Retina (tissue), 1 donor: ENCODE measurements at places on chromosomes 12 and 14.

- DNase-seq, result no peak
Measured at GRCh38 chr12:2607881-2608607, 186.7 kb upstream of the FKBP4 start.

DNA sequence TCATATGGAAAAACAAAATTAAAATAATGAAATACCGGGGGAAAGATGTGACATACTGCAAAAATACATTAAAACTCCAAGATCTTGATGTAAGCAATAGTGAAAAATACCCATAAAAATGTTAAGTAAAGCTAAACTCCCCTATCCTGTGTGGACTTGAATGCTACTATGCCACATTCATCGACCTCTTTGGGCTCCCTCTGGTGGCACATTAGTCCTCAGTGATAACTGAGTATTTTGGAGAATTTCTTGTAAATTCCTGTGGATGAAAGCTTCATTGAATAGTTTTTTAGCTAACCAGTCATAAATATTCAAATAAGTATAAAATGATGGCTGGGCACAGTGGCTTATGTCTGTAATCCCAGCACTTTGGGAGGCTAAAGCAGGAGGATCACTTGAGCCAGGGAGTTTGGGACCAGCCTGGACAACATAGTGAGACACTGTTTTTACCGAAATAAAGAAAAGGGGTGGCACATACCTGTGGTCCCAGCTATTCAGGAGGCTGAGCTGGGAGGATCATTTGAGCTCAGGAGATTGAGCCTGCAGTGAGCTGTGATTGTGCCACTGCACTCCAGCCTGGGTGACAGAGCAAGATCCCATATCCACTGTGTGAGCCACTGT is 42.4 kb upstream of the SGPP1 start:
- DNase-seq, result no peak

DNA sequence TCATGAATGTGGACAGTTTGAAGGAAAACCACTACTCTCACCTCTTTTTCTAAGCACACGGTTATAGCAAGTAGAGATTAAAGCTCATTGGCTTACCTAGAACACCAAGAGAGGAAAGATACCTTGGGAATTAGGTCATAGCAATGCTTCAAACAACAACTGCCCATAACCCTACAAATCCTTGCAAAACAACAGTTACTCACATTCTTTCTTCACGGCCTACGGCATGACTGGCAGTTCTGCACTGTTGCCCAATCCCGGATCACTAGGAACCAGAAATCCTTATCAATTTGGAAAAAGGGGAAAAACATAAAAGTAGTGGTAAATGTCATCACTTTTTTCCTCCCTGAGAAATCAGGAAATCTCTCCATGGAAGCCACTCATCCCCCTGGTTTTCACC is 9.6 kb upstream of the ISM2 start:
- no peak for DNase-seq

- no peak for DNase-seq
Measured at GRCh38 chr14:24260026-24260779, 2.8 kb downstream of the TGM1 start.

- DNase-seq, result no peak
Measured at GRCh38 chr14:69428289-69428998, 30.0 kb downstream of the SLC39A9 start.

GRCh38 chr14:68718023-68718990 is 74.6 kb downstream of the ZFP36L1 start:
- DNase-seq, result no peak

GRCh38 chr14:101010293-101010692 is 106.8 kb upstream of the RTL1 start:
- DNase-seq, result no peak

DNA sequence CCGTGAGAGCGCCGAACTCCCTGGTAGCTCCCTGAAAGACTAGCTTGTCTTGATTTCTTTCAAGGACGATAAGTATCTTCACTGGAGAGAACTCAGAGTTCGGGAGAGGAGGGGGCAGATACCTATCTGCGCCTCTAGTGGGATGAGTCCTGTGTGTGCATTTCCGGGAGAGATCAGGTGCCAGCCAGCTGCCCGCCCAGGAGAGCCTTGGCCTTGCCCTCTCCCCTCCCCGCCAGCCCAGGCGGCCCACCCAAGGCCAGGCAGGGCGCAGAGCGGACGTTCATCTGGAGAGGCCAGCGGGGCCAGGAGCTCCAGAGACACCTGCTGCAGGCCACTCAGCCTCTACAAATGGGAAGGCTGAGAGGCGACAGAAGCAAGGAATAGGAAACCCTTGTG is 1.0 kb downstream of the CD9 start:
- no peak for DNase-seq

GRCh38 chr12:50120953-50121352 is 8.9 kb downstream of the COX14 start:
- DNase-seq, result no peak

DNA sequence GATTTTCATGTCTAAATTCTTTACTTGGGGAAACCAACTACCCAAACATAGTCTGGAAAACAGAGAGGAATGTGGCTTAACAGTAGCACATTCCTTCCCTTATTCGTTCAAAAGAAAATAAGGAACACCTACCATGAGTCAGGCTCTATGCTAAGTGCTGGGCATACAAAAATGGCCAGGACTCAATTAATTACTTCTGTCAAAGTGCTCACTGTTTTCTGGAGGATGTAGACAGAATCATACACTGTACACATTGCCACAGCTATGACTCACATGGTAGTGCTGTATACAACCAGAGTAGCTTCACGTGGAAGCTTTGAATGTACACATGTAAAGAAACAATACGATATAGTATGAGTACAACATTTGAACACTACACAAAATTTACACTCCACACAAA is 50.1 kb downstream of the SLC25A21 start:
- no peak for DNase-seq

- no peak for DNase-seq
Measured at GRCh38 chr14:75518625-75519024, 3.6 kb upstream of the BATF start.

DNA sequence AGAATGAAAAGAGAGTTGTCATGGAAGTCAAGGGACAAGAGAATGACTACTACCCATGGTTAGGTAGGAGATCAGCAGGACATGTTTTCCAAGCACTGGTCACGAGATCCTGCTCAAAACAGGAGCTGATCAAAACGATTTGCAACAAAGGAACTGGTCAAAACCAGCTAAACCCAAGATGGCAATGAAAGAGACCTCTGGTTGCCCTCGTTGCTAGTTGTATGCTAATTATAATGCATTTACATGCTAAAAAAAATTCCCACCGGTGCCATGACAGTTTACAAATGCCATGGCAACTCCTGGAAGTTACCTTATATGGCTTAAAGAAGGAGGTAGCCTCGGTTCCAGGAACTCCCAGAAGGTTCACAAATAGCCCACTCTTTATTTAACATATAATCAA is 95.0 kb upstream of the OTX2 start:
- no peak for DNase-seq

- DNase-seq, result no peak
Measured at GRCh38 chr14:92105893-92106142, 564 bp downstream of the ATXN3 start.

DNA sequence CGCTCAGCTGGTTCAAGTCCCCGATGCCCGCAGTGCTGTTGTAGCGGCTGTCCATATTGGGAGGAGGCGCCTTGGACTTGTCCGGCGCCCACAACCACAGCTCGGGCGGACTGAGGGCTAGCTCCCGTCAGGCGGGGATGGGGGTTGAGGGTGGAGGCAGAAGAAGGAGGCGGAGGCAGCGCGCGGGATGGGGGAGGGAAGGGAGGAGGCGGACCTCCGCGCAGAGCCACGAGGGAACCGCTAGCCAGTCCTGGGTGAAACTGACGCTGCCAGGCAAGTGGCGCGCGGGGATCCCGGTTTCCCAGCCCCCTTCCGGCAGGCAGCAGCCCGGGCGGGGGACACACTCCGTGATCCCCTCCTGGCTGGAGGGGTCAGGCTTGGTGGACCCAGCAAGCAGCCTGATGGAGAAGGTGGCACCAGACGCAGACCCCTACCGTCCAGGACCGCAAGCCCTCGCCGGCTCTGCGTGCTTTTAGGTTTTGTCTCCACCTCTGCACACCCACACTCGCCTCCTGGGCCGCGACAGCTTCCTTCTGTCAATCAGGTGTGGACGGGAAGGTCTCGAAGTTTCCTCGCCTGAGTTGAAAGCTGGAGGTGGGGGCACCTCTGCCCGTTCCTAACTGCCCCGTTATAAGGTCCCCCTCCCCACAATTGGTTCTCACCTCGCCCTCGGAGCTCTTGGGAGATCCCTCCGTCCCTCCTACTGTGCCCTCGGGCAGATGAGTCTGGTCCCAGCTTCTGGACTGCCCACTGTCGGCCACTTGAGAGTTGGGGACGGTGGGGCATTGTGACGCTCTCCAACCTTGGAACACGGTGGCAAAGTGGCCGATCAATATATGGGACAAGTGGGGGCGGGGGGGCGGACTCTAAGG is at the start of gene CPNE8:
TSS of gene CPNE8 (minus strand) at position 112 of the 872 bp plus-strand sequence. CDS start at position 55, 57 bp downstream.
- peak; percentile 86 for DNase-seq

- no peak for DNase-seq
Measured at GRCh38 chr12:124094733-124095132, 121.7 kb downstream of the ZNF664 start.

DNA sequence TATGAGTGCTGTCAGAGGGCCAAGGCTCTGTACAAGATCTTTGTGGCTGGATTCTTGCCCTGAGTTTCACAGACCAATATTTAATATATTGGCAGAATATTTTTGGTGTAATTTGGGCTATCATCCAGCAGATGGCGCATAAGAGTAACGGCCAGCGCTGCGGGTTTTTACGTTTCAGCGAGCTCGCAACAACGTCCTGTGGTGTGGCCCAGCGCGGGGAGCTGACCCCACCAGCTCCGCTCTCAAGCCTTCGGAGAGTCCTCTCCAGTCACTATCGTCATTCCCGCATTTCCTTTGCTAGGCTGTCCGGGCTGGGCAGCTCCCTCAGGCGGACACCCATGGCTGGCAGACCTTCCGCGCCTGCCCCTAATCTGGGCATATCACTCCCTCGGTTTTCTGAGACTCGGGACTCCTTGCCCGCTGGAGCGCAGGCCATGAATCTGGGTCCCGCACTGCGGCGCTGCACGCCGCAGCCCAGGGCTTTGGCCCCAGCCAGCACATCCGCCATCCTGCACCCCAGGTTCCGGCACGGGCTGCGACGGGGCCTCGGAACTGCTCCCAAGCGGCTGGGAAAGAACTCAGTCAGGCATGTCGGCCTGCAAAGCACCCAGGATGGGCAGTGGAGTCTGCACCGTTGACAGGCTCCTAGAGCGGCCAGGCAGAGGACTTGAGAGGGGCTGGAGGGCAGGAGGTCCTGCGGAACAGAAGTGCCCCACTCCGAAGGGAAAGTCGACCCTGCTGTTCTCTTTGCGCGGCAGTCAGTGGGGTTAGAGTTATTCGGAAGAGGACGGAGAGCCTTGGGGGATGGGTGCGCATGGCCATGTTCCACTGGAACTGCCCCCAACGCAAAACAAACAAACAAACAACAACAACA is 18.4 kb downstream of the OLR1 start:
- peak; percentile 96 for DNase-seq

- no peak for DNase-seq
Measured at GRCh38 chr12:118742431-118742830, 238.9 kb upstream of the SRRM4 start.

DNA sequence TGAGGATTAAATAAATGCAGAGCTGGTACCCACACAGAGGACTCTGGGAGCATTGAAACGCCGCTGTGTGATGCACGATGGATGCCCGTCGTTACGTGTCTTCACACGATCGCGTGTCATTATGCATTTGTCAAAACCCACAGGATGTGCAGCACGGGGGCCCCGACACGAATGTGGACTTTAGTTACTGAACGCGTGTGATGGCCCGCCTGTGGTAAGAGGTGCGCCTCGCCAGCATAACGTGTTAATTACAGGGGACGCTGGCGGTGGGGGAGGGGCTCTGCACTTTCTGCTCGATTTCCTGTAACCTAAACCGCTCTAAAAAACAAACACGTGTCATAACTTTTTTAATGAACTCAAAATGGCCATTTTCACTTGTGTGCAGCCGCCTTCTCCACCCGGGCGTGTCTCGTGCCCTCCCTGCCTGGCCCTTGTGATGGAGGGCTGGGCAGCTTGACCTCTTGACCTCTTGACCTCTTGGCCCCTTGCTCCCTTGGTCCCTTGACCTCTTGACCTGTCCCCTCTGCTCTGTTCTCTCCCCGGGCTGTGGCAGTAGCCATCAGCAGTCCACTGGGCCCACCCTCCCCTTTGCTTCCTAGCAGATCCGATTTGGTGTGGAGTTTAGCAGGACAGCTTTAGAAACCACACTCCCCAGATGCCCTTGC is 33.7 kb upstream of the GALNT9 start:
- no peak for DNase-seq

DNA sequence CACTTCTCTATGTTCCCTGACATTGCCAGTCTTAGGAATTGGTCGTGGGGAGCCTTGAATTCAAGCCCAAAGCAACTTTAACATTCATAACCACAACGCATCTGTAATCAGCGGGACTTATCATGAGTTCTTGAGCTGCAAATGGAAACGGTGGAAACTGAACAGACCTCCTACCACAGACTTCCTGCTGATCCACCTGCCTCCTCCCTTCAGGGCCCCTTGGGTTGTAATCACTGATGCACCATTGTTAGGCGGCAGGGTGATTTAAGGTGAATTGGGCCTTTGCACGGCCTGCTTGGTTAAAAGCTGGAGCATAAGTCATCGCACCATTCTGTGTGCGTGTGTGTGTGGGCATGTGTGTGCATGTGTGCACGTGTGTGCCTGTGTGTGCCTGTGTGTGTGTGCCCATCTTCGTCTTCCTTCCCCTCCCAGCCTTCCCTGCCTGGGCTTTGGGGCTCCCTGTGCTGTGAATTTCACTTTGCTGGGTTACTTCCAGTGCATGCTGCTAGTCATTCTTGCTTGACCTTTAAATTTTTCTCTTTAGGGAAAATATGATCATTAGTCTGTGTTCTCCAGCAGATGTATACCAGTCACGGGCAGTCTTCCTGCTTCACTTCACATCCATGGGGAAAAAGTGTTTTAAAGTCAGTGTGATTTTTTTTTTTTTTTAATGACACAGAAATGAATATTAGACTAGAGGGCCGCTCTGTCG is 29.1 kb downstream of the CHST11 start:
- no peak for DNase-seq

- no peak for DNase-seq
Measured at GRCh38 chr14:75426332-75427125, 1.3 kb upstream of the JDP2 start.

DNA sequence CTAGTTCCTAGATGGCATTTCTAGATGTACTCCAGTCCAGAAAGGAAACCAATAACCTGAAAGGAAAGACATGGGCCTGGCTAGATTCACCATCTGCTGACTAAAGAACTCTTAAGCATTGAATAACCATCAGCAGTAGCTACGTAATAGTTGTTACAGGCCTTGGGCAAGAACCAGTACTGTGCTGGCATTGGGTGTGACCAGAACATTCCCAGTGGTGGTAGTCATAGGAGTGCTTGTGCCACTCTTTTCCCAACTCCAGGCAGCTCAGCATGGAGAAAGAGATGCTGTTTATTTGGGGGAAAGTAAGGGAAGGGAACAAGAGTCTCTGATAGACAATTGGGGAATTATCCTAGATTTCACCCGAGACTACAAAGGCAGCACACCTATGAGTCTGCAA is 333.3 kb downstream of the SLC16A7 start:
- DNase-seq, result no peak

GRCh38 chr12:58046271-58046670 is 104.9 kb downstream of the ATP23 start:
- no peak for DNase-seq
